ENCODE measurements at places on chromosomes 11 and 22.

DNA sequence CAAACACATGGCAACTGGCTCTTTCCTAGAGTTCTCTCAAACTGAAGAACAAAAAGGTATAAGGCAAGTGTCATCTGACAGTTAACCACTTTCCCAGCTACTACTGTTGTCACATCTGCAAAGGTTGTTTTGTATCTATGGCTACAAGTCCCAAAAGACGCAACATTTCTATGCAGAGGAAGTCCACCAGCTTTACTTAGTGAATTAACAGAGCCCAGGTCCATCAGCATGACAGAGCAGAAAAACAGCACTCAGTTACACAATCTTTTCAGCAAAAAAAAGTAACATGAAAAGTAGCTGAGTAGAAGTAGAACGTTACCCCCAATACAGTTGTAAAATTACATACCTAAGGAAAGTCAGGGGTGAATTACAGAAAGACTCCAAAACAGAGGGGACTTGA lies 12.1 kb downstream of the CPSF7 start:
- no peak for DNase-seq

DNA sequence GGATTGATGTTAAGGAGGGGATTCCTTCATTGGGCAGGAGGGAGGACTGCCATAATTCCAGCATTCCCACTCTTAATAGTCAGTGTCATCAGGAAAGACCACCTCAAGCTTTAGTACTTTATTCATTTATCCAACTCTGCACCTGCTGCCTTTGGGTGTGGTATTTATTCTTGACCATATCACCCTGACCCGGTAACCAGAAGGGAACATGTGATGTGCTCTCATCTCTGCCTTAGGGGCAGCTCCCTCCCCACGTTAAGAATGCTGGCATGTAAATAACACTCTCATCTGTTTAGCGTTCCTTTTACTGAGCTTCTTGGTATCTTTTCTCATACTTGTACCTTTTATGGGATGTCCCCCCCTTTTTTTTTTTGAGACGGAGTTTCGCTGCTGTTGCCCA lies 7.7 kb downstream of the CAT start:
- DNase-seq, result no peak

- DNase-seq, result no peak
These were observed 43.2 kb downstream of the USP47 start for GRCh38 chr11:11884774-11885481.

- DNase-seq, result no peak
These were observed 625 bp downstream of the EIF3D start for GRCh38 chr22:36528341-36528740.

- DNase-seq, result no peak
These were observed 61.6 kb upstream of the PTPN5 start for GRCh38 chr11:18853086-18853720.

DNA sequence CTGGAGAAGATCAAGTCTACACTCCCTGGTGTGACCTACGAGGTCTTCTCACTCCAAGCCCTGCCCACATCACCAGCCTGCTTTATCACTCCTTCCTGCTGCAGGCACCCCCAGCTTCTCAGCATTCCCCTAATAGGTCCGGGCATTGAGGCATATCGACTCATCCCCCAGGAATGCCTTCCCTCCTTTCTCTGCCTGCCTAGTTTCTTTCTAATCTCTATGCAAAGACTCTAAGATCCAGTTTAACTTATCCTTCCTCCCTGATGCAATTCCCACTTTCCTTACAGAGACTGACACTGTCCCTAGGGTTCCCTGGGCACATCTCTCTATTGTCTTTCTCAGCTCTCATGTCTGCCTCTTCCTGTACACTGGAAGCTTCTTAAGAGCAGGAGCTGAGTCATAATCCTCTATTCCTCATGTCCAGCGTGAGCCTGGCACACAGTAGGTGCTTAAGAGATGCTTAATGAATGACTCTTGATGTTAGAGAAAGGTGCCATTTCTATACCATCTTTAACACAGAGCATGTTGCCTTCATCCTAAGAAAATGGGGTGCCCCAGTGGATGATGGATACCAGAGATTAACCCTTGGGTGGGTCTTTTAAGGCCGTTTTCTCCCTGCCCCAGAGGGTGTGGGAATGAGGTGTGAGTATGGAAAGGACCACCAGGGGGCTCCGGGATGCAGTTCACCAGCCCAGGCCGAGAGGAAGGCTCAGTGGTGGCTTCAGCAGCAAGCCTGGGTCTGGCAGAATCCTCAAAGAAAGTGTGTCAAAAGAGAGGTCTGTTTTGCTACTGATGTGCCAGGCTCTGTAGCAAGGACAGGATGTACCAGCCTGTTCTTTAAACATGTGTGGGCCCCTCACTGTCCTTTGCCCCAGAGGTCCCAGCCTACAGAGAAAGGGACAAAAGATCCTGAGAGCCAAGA lies 34.7 kb downstream of the PARVA start:
- no peak for DNase-seq

- no peak for DNase-seq
These were observed 66.2 kb downstream of the COMMD9 start for GRCh38 chr11:36222831-36223635.

GRCh38 chr11:130118636-130119387 lies 40.8 kb upstream of the ST14 start:
- DNase-seq, result no peak

- no peak for DNase-seq
These were observed 15.7 kb upstream of the GNB1L start for GRCh38 chr22:19870153-19871022.

- DNase-seq, result no peak
These were observed 17.3 kb downstream of the PIK3IP1 start for GRCh38 chr22:31275018-31275417.

GRCh38 chr11:31326470-31327148 lies 42.9 kb downstream of the DCDC1 start:
- DNase-seq, result no peak

DNA sequence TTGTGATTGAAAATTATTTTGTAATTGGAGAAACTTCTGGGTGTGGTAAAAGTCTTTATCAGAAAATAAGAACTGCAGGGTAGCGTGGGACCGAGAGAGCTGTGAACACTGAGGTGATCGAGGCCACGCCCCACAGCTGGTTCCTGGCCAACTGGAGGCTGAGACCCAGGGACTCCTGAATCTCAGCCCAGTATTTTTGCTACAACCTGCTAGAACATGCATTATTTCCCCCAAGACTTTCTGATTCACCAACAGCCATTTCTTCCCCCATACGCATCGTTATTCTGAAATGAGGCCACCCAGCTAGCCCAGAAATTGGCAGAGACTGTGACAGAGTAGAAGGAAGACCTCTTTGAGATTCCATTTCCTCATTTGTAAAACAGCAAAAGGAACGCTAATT lies 3.4 kb upstream of the FGF19 start:
- no peak for DNase-seq

- no peak for DNase-seq
These were observed 5.5 kb upstream of the PGM2L1 start for GRCh38 chr11:74403607-74404321.

DNA sequence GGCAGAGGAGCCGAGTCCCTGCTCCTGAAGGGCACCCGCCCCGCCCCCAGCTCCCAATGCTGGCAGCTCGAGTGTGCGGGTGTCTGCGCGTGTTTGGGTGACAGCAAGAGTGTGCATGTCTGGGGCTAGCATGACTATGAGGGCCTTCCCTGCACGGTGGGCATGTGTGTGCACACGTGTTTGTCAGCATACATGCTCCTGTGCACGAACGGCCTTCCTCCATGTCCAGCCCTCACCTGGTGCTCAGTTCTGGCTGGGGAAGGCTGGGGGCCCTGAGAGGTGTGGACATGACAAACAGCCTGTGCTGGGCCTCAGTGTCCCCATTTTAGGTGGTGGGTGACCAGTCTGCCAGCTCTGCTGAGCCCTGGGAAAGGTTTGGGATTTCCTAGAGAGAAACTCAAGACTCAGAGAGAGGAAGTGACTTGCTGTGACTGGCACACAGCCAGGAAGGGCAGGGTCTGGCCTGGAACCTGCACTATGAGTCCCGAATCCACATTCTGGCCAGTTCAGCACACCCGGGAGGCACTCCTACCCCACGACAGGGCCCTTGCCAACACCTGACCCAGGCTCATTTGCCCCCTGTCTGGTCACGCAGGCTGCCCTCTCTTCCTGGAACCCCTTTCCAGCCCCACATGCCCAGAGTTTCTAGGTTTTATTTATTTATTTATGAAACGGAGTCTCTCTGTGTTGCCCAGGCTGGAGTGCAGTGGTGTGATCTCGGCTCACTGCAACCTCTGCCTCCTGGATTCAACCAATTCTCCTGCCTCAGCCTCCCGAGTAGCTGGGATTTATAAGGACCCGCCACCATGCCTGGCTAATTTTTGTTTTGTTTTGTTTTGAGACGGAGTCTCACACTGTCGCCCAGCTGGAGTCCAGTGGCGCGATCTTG lies 3.3 kb upstream of the SHISA8 start:
- DNase-seq, result no peak

DNA sequence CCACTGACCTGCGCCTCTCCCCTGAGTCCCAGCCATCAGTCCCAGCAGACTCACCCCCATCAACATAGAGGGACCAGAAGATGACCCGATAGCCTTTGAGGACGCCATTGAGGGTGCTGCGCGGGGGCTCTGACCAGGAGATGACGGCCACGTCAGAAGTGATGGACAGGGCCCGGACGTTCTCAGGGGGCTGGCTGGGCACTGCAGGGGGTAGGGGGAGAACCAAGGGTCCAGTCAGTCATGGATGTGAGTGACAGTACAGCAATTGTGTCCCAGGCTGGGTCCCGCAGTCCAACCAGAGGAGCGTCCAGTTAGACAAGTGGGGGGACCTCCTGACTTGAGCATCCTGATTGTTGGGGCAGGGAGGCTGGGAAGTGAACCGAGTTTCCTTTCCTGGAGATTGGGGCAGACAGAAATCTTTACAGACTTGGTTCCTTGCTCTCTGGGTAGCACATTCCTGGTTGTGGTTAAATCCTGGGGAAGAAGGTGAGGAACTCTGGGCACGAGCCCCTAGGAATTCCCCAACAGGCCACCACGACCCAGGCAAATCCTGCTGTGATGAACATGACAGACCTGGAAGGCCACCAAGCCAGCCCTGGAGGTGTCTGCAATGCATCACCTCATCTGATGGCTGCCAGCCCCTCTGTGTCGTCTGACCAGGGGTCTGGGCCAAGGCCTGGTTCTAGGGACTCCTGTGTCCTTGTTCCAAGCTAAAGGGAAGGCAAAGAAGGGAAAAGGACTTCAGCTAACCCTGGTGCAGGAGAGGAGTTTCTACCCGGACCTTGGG lies 133.9 kb downstream of the CEP164 start:
- no peak for DNase-seq

DNA sequence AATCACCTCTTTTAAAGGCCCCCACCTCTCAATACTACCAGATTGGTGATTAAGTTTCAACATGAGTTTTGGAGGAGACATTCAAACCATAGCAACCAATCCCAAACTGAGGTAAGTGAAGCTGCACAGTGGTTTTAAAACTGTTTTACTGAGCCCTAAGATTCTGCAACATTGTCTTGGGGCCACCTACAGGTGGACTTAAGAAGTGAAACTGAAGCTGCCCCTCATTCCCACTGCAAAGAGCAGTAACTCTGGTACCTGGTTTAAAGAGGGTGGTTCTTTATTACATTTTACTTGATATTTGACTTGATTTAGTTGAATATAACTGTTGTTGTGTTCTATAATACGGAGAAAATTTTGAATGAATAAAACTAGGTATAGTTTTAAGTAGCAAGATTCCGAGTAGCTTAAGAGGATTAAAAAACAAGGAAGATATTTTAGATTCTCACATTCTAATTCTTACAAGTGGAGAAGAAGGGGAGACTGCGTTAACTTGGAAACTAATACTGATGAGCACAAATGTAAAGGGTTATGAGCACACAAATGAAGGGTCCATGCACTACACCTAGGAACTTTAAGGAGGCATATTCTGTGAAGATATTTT lies 26.7 kb downstream of the SYT9 start:
- DNase-seq, result no peak

GRCh38 chr22:28620244-28620922 lies 59.3 kb downstream of the TTC28 start:
- no peak for DNase-seq

- no peak for DNase-seq
These were observed 86.3 kb downstream of the FCHSD2 start for GRCh38 chr11:73055655-73056354.

DNA sequence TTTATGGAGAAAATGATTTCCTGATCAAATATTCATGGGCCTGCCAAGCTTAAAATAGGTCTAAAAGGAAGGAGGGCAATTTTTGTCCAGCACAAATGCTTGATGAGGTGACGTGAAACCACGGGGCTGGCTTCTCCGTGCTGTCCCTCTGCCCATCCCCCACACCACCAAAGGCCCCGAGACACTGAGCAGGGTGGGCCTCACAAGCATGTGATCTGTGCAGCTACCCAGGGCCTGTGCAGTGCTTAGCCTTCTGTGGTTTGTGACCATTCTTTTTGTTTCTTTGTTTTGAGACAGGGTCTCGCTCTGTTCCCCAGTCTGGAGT lies 94.8 kb upstream of the RTL6 start:
- DNase-seq, result no peak

DNA sequence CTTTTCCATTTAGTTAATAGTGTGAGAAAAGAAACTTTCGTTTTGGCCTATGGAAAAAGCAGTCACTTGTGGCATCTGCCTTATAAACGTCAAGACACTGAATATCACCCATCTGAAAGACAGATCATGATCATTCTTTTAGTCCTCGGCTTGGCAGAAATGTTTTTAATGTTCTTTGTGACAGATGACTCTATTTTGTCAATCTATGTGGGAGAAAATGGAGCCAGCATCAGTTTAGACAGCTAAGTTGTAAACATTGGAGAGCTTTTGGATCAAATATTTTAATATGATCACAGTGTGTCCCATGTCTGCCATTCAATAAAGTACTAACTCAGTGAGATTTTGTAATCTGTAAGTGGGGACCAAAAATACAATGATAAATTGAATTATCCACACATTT lies 85.1 kb upstream of the LUZP2 start:
- DNase-seq, result no peak

DNA sequence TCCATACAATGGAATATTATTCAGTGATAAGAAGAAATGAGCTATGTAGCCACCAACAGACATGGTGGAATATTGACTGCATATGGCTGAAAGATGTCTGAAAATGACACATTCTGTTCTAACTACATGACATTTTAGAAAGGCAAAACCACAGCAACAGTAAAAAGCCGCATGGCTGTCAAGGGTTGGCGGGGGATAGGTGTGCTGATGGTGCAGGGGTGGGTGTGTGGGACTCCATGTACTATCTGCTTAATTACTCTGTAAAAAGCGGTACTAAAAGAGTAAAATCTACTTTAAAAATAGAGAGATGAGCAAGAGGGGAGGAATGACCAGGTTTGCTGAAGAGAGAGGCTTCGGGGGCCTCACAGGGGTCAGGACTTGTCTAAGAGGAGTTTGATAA lies 16.7 kb upstream of the YPEL1 start:
- DNase-seq, result no peak

DNA sequence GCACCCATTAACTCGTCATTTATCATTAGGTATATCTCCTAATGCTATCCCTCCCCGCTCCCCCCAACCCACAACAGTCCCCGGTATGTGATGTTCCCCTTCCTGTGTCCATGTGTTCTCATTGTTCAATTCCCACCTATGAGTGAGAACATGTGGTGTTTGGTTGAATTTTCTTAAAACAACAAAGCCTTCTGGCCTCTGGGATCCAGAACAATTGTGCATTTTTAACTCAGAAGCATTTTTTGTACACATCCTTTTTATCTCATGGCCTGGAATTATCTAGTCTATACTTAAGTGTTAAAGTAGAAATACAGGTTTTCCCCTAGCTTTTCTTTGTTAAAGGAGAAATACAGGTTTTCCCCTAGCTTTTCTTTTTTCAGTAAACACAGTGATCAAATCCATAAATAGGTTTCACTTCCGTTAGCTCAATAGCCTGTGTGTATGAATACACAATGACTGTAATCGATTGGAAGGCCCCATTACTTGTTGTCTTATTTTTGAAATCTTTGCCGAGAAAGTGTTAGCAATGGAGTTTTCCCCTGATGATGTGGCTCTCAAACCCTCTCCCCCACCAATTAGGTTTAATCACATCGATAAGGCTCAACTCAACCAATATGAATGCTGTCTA lies 125.6 kb upstream of the PITPNB start:
- no peak for DNase-seq

Measured in activated CD4-positive, alpha-beta T cell treated with anti-CD3 and anti-CD28 coated beads, Interleukin-2, amount 50 U/mL, for 4 hours (primary cell).